ENCODE measurements at places on chromosomes 6 and 20. TPM values are rescaled to one million over a fixed set of nuclear protein-coding genes. Genes with fewer than 3 reads are reported as not detected.

The HLA-DMA gene
- 10.1 TPM for total RNA-seq

The TSPO2 gene
- total RNA-seq: not detected

The ZNF341 gene
- 1.6 TPM for total RNA-seq

The LKAAEAR1 gene
- 0.48 TPM for total RNA-seq

The RIPOR3 gene
- total RNA-seq: 10.8 TPM

The GGTLC1 gene
- total RNA-seq: not detected

The THBS2 gene
- total RNA-seq: 90.8 TPM

The BMP2 gene
- 0.84 TPM for total RNA-seq

The KCNK16 gene
- total RNA-seq: not detected

The TSPYL4 gene
- total RNA-seq: 19.5 TPM

The TNFRSF6B gene
- total RNA-seq: 0.36 TPM

The ZC2HC1B gene
- not detected for total RNA-seq

The CNBD2 gene
- 6.8 TPM for total RNA-seq

The PRPH2 gene
- total RNA-seq: 1.8 TPM

The KCNK17 gene
- not detected for total RNA-seq

The CALHM4 gene
- not detected for total RNA-seq

The NR2E1 gene
- not detected for total RNA-seq

The CCM2L gene
- not detected for total RNA-seq

The KHDC1L gene
- total RNA-seq: not detected
